Smooth muscle cell of the brain vasculature (primary cell): ENCODE measurements at places on chromosomes 3 and 15.

GRCh38 chr15:58568157-58568571 is 136.4 kb downstream of the LIPC start:
- DNase-seq: no peak

GRCh38 chr3:178078953-178079352 is 457.3 kb upstream of the KCNMB2 start:
- no peak for DNase-seq

- no peak for DNase-seq
Measured at GRCh38 chr3:109188741-109189140, 52.2 kb downstream of the C3orf85 start.

DNA sequence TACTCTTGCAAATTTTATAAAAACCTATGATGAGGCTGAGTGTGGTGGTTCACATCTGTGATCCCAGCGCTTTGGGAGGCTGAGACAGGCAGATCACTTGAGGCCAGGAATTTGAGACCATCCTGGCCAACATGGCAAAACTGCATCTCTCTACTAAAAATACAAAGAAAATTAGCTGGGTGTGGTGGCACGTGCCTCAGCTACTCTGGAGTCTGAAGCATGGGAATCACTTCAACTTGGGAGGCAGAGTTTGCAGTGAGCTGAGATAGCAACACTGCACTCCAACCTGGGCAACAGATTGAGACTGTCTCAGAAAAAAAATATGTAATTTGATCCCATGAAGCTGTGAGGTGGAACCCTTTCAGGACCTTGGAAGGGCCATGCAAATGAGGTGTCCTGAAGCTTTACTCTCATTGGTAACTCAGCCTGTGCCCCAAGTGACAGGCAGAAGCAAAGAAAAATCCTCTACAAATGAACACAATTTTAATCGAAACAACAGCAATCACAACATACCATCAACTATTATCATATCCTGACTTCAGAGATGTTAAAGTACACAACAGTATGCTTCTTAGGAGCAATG is 84.6 kb upstream of the CDV3 start:
- no peak for DNase-seq

DNA sequence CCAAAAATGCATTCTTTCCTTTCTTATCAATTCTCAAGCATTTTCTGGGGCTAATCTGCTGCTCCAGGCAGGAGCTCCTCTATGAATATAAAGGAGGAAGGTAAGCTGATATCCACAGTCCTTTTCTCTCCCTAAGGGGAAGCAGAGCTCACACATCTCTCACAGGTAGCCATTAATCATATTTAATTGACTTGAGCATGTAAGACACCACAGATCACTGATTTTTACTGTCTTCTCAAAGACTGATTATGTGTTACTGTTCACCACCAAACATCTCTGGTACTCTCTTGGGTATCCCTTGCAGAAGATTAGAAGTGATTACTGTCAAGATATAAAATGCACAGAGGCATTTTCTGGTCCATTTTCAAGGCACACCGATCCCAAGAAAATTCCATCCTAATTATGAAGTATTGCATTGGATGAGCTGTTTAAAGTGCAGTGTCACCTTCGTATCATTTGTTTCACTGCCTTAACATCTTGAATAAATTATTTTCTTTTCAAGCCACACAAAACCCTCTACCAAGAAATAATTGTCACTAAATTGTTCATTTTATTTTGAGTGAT is 100.7 kb downstream of the ARPP21 start:
- DNase-seq: no peak

GRCh38 chr3:190870127-190870526 is 7.6 kb upstream of the GMNC start:
- DNase-seq: no peak

DNA sequence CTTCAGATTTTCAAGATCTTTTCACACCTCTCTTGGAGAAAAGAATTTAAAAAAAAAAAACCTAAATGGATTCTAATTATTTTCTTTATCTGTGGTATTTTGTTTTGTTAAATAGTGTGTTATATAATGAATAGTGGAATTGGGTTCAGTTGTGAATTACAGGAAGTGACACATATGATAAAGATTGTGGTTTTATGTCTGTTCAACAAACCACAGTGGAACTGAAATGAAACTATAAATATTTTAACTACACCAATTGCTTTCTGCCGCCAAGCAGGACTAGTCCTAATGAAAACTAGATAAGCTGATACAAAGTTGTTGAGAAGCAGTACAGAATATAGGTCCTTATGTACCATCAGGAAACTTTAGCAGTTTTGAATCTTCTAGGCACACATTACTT is 121.6 kb downstream of the UBE2E2 start:
- DNase-seq: no peak

DNA sequence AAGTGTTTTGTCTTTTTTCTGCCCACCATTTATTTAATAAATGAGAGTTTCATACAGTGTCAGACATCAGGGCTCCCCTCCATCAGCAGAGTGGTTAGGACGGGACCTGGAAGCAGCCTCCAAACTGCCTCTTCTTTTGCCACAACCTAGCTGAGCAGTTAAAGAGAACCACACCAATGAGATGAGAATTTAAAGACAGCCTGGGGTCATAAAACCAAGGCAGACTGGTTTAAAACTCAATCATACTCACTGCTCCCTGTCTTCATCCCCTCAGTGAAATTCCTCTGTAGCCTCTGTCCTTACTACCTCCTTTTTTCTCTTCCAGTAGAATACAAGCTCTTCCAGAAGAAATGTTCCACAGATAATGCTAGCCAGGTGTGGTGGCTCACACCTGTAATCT is 78.7 kb downstream of the WWTR1 start:
- no peak for DNase-seq

DNA sequence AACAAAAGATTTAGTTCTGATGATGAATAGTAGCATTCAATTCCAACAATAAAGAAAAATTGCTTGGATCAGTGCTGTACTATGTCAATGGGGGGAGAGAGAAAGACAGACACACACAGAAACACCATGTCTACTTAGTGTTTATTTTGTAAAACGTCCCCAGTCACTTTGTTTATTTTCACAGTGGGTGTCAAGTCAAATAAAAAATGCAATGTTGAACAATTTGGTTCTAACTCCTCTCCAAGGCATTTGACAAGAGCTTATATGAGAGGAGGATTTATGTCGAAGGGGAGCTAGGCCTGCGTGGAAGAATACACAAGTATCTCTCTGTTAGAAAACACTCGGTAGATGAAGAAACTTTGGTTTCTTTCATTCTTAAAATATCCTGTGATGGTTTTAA is 201.7 kb upstream of the SLC2A2 start:
- no peak for DNase-seq

GRCh38 chr3:124878561-124879336 is 8.4 kb downstream of the ITGB5 start:
- DNase-seq: no peak

- no peak for DNase-seq
Measured at GRCh38 chr15:25407950-25408349, 30.9 kb downstream of the UBE3A start.

DNA sequence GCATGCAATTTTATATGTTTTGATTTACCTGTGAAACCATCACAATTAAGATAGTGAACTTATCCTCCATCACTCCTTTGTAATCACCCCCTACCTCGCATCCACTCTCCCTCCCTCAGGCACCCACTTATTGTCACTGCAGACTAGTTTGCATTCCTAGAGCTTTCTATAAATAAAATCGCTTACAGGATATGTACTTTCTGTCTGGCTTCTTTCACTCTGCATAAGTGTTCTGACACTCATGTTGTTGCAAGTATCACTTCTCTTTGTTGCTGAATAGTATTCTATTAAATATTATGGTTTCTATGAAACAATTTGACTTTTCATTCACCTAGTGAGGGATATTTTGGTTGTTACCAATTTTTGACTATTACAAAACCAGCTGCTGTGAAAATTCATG is 139.3 kb downstream of the RSRC1 start:
- DNase-seq: no peak

DNA sequence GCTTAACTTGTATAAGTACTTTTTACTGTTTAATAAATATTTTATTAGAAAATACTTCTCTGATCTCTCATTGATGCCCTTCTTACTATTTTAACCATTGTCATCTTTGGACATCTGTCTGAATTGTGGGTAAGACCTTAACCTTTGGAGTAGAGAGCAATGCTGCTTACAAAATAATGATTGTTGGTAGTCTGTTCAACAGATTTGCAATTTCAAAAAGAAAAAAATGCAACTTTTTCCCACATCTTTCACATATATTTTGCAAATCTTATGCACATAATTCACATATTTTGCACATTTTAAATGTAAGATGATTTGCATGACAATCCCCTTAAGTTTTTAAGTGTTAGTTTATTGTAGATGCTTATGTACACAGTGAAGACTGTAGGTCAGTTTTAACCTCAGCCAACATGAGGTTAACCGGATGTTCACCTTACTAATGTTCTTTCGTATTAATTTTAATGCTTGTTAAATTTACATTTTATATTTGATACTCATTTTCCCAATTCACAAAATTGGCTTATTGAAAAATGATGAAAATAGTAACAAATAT is 16.7 kb downstream of the C3orf38 start:
- no peak for DNase-seq

- peak; percentile 58 for DNase-seq
Measured at GRCh38 chr15:67945951-67946700, 106.3 kb upstream of the RNU6-1 start.

- DNase-seq: no peak
Measured at GRCh38 chr3:150789451-150789850, 26.5 kb upstream of the SIAH2 start.

DNA sequence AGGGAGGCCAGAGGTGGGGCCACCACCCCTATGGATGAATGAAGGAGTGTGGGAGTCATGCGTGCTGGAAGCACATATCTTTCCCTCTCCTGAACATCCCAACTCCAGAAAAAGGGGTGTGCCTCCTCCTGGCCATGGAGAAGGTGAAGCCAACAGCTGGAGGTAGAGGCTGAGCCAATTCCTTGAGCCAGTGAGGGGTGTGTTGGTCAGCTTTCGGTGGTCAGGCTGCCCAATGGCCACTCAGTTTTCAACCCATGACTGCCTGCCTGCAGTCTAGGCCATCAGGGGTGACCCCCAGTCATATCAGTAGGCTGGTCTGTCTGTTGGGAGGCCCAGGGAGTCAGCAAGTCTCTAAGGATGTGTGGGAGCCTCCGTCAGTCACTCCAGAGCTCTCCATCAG is 13.6 kb downstream of the PTH1R start:
- DNase-seq: no peak

DNA sequence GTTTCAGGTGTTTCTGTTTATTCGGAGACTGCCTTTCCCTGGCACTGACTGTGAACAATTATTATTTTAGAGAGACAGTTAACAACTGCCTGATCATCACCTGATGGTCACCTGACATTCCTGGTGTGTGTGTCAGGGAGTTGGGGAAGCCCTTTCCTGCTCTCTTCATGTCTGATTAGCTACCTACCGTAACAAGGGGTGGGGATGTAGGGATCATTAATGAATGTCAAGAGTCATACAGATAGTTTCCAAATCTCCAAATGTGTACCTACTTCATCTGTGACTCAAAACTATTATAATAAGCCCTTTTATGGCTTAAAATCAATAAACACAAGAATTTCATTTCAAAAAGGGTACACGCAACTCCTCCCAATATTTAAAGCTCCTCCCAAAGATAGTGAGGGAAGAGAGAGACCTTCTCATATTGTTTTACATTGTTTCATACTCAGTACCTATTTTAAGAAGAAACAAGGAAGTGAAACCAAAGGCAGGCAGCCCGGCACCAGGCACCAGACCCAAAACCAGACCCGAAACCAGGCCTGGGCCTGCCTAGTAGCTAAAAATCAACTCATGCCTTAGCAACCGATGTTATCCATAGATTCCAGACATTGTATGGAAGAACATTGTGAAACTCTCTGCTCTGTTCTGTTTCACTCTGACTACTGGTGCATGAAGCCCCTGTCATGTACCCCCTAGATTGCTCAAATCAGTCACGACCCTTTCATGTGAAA is 844.9 kb upstream of the ALCAM start:
- no peak for DNase-seq

DNA sequence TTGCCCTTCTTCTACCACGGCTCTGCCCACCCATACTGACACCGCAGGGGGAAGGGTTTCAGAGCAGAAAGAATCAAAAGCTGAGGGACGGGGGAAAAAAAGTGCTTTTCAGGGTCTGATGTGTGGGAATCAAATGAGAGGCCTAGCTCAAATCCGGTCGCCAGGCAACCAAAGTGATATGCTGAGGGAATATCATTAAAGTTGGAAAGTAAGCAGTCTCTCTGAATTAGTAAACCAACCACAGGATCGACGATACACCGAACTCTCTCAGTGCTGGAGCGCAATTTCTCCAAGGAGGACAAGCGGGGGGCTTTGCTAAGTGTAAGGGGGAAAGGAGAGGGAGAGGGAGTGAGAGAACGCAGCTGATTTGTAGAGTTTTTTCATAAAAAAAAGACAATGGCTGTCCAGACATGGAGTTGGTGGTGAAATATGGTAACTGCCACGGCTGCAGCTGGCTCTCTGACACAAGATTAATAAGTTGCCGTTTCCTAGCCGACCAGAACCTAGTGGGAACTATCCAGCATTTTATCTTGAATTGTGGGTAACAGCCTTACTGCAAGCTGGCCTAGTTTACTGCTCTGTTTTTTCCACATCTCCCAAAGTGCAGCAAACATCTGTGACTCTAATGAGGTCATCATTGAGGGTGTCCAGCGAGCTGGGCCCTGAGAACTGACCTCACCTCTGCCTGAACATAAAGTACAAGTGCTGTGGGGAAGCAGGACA is 530.2 kb downstream of the SOX2 start:
- DNase-seq: no peak

DNA sequence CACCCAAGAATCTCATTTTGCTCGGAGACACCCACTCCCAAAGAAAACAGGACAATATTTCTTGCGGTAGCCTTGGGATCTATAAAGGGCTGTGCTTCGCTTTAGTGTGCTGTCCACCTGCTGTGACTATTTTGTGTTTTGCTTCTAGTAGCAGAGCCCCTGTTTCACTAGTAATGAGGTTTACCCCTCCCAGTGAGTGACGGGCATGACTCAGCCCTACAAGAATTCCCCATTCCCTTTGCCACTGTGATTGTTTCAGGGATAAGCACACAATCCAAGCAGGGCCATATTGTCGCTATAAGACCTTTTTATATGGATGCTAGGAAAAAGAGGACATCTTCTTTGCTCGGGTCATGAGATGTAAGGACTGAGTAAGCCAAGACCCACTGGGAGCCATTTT is 62.5 kb upstream of the FOXB1 start:
- no peak for DNase-seq

DNA sequence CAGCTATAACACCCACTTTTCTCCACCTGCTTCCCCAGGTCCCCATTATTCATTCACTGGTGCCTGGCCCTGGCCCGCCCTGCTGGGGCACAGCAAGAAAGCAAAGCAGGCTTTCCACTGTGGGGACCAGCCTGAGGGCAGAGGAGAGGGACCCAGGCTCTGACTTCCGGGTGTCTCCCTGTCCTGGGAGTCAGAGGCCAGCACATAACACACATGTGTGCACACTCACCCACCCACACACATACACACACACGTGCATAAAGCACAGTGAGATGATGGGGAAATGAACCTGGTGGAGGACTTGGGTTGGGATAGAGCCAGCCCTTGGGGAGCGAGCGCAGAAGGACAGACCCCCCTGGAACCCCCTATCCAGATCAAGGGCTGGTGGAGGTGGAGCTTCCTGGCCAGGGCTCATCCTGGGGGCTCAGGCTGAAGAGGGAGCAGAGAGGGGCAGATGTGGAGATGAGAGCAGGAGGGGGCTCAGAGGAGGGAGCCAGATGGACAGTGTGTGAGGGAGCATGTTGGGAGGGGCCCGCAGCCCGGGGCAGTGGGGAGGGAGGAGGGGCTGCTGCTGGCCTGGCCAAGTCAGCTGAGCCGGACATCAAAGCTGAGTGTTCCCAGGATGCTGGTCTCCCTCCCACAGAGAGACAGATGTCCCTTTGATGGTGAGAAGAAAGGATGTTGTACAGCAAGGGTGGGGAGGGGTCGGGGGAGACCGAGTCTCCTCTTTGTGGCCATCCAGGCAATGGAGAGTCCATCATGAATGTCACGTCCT is 78.2 kb downstream of the LINGO1 start:
- DNase-seq: no peak
